ENCODE measurements at places on chromosomes 5 and 9. TPM values are rescaled to one million over a fixed set of nuclear protein-coding genes. Genes with fewer than 3 reads are reported as not detected.

KIF4B gene
- 0.05 TPM for total RNA-seq

ABLIM3 gene
- 130 TPM for total RNA-seq

GOLM1 gene
- 4.7 TPM for total RNA-seq

ZNF608 gene
- total RNA-seq: 18.2 TPM

PHYHD1 gene
- total RNA-seq: 39.7 TPM

NTMT1 gene
- total RNA-seq: 66.5 TPM

PCDHB2 gene
- 2.2 TPM for total RNA-seq

SPATA31C1 gene
- not detected for total RNA-seq

MSH3 gene
- 11.9 TPM for total RNA-seq

RANBP3L gene
- 0.50 TPM for total RNA-seq

GBGT1 gene
- 6.2 TPM for total RNA-seq

PRRT1B gene
- total RNA-seq: not detected

FRMD3 gene
- 97.7 TPM for total RNA-seq

GRXCR2 gene
- total RNA-seq: 3.8 TPM

INSL6 gene
- total RNA-seq: not detected

FOXD4L4 gene
- not detected for total RNA-seq
